Liver (tissue), 10 donors: ENCODE measurements at places on chromosomes 5 and 9.

- H3K4me1 ChIP-seq, result no peaks in the 10 kb centered on the region
- no peaks in the 10 kb centered on the region for H3K27me3 ChIP-seq
- peaks cover 45% of the 10 kb centered on the region for H3K36me3 ChIP-seq
- no peak overlapping the region for H3K27ac ChIP-seq
These were observed 22.0 kb downstream of the NUP188 start for GRCh38 chr9:128969491-128969890.

DNA sequence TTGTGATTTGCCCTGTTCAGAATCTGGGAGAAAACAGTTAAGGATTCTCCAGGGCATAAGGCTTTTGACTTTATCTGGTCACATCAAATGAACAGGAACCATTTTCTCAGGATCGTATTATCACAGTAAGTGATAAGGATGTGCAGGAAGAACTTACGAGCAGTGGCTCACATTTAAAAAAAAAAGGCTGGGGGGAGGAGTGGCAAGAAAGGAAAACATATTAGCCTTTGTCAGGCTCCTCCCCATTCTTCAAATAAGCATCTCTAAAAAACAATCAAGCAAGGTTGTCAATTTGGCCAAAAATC lies 234.3 kb upstream of the TMEM161B start:
- H3K27me3 ChIP-seq, result no peaks in the 10 kb centered on the region
- no peak overlapping the region for H3K27ac ChIP-seq

GRCh38 chr9:88007291-88007650 lies 32.9 kb upstream of the CDK20 start:
- H3K4me3 ChIP-seq, result no peak overlapping the region
- H3K36me3 ChIP-seq, result no peaks in the 10 kb centered on the region
- no peaks in the 10 kb centered on the region for H3K27me3 ChIP-seq
- H3K4me1 ChIP-seq, result no peaks in the 10 kb centered on the region
- no peak for DNase-seq

GRCh38 chr5:67672636-67673035 lies 476.0 kb upstream of the CD180 start:
- H3K4me1 ChIP-seq, result no peaks in the 10 kb centered on the region
- no peak overlapping the region for H3K27ac ChIP-seq
- H3K27me3 ChIP-seq, result no peaks in the 10 kb centered on the region
- DNase-seq, result no peak
- H3K36me3 ChIP-seq, result no peaks in the 10 kb centered on the region

- H3K4me1 ChIP-seq, result no peaks in the 10 kb centered on the region
- DNase-seq, result no peak
- no peak overlapping the region for H3K4me3 ChIP-seq
- H3K27ac ChIP-seq, result no peak overlapping the region
- no peaks in the 10 kb centered on the region for H3K36me3 ChIP-seq
These were observed 188.9 kb downstream of the SLIT3 start for GRCh38 chr5:169112016-169112415.

- H3K36me3 ChIP-seq, result no peaks in the 10 kb centered on the region
- H3K4me1 ChIP-seq, result no peaks in the 10 kb centered on the region
- no peak overlapping the region for H3K27ac ChIP-seq
- H3K4me3 ChIP-seq, result no peak overlapping the region
- no peaks in the 10 kb centered on the region for H3K27me3 ChIP-seq
These were observed 194.1 kb upstream of the PTPRD start for GRCh38 chr9:10806868-10807267.

GRCh38 chr5:138352722-138353559 lies 456 bp downstream of the KDM3B start:
- H3K36me3 ChIP-seq, result no peaks in the 10 kb centered on the region
- peak overlapping the region; percentile 87 for H3K4me3 ChIP-seq
- peak overlapping the region; percentile 89 for H3K27ac ChIP-seq
- peak; percentile 71 for DNase-seq

DNA sequence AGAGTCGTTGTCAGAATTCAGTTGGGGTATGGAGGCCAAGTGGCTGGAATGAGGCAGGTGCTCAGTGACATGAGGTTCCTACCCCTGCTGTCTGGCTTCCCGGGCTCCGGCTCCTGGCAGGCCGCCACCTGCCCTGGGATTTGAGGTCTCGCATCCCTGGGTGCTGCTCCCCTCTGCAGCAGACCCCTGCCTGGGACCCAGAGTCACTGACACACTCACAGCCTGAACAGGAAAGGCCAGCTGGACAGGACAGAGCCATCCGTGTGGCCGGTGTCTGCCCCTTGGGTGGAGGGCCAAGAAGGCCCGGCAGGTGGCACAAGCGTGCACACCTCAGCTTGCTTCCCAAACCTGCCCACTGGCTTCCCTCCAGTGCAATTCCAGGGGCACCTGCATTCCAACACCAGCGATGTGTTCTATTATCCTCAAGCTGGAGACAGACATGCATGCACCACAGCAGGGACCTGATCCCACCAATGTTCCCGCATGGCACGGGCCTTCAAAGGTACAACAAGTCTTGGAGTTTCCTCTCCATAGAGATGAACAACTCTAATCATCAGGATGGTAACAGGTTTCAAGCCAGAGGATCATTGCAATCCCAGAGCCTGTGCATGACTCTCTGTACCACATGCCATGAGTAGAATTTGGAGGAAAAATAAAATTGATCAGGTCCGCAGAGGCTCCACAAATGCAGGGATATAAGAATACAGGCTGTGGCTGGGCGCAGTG lies 45.6 kb upstream of the RNF130 start:
- H3K27me3 ChIP-seq, result no peaks in the 10 kb centered on the region
- H3K4me1 ChIP-seq, result no peaks in the 10 kb centered on the region
- DNase-seq, result no peak
- H3K36me3 ChIP-seq, result no peaks in the 10 kb centered on the region
- no peak overlapping the region for H3K27ac ChIP-seq

- no peak for DNase-seq
- H3K36me3 ChIP-seq, result no peaks in the 10 kb centered on the region
These were observed 26.9 kb upstream of the SH3TC2 start for GRCh38 chr5:149089796-149090195.

GRCh38 chr9:99362321-99362720 lies 140.2 kb downstream of the SEC61B start:
- no peak for DNase-seq
- H3K27me3 ChIP-seq, result no peaks in the 10 kb centered on the region
- H3K4me1 ChIP-seq, result peaks cover 13% of the 10 kb centered on the region
- H3K36me3 ChIP-seq, result no peaks in the 10 kb centered on the region

DNA sequence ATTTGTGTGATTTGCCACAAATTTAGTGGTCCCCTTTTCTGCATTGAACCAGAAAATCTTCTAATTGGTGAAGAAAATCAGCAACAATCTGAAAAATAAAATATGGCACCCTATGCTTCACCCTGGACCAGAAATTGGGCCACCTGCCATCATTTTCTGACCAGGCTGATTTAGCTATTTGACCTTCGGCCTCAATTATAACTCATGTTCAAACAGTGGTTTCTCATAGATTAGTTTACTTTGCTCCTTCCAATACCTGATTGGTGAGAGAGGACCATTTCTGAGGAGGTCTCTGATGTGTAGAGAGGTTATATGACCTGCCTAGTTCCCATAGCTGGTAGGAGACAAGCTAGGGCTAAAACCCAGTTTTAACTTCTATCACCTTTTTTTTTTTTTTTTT lies 59.0 kb downstream of the PTTG1 start:
- H3K4me1 ChIP-seq, result no peaks in the 10 kb centered on the region
- H3K27ac ChIP-seq, result no peak overlapping the region
- no peaks in the 10 kb centered on the region for H3K36me3 ChIP-seq
- H3K27me3 ChIP-seq, result no peaks in the 10 kb centered on the region
- DNase-seq, result no peak

- H3K27me3 ChIP-seq, result no peaks in the 10 kb centered on the region
- H3K27ac ChIP-seq, result no peak overlapping the region
- no peaks in the 10 kb centered on the region for H3K36me3 ChIP-seq
- DNase-seq, result no peak
These were observed 144.5 kb upstream of the SEMA6A start for GRCh38 chr5:116719106-116719505.

- no peaks in the 10 kb centered on the region for H3K4me1 ChIP-seq
- no peak overlapping the region for H3K4me3 ChIP-seq
- no peaks in the 10 kb centered on the region for H3K36me3 ChIP-seq
- DNase-seq, result no peak
- no peak overlapping the region for H3K27ac ChIP-seq
- no peaks in the 10 kb centered on the region for H3K27me3 ChIP-seq
These were observed 90.9 kb downstream of the COL5A1 start for GRCh38 chr9:134732392-134733110.

DNA sequence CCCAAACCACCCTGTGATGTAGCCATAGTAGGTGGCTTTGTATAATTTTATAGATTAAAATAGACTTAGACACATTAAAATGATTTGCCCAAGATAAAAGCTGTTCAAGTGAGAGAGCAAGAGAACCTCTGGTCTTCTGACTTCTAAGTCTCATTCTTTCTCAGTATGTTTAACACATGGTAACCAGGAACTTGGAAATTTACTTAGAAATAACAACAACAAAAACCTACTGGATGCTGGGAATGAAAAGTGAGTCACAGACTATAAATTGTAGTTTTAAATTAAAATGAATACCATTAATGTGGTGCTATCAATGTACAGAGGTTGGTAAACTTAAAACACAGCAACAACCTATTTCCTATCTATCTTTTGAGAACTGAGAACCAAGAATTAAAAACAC lies 30.4 kb downstream of the HMGCR start:
- no peaks in the 10 kb centered on the region for H3K27me3 ChIP-seq
- no peaks in the 10 kb centered on the region for H3K36me3 ChIP-seq
- H3K4me3 ChIP-seq, result no peak overlapping the region
- H3K27ac ChIP-seq, result no peak overlapping the region

- H3K4me3 ChIP-seq, result no peak overlapping the region
- no peaks in the 10 kb centered on the region for H3K27me3 ChIP-seq
- no peak overlapping the region for H3K27ac ChIP-seq
- no peaks in the 10 kb centered on the region for H3K4me1 ChIP-seq
- no peak for DNase-seq
These were observed 11.0 kb downstream of the ASTN2 start for GRCh38 chr9:117403848-117404247.

- no peaks in the 10 kb centered on the region for H3K27me3 ChIP-seq
- H3K4me1 ChIP-seq, result no peaks in the 10 kb centered on the region
- H3K27ac ChIP-seq, result no peak overlapping the region
- no peak overlapping the region for H3K4me3 ChIP-seq
These were observed 132.7 kb downstream of the COL23A1 start for GRCh38 chr5:178457471-178457870.

- no peak for DNase-seq
- H3K4me3 ChIP-seq, result no peak overlapping the region
- H3K27ac ChIP-seq, result no peak overlapping the region
- H3K27me3 ChIP-seq, result no peaks in the 10 kb centered on the region
- no peaks in the 10 kb centered on the region for H3K4me1 ChIP-seq
- H3K36me3 ChIP-seq, result no peaks in the 10 kb centered on the region
These were observed 84.4 kb downstream of the ADRB2 start for GRCh38 chr5:148910686-148911361.

DNA sequence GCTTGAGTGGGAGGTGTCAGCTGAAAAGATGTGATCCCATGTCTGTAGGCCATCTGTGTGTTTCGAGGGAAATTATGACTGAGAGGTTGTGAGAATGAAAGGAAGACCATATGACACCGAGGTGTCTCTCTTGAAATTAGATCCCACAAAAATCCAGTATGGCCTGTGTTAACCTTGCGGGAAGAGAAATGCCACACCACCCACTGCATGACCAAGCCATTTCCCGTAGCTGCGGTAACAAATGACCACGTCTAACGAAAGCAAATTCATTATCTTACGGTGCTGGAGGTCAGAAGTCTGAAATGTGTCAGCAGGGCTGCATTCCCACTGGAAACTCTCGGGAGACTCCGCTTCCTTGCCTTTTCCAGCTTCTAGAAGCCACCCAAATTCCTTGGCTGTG lies 11.6 kb downstream of the C9orf57 start:
- no peaks in the 10 kb centered on the region for H3K27me3 ChIP-seq
- H3K4me3 ChIP-seq, result no peak overlapping the region
- DNase-seq, result no peak
- no peaks in the 10 kb centered on the region for H3K4me1 ChIP-seq
- no peaks in the 10 kb centered on the region for H3K36me3 ChIP-seq

DNA sequence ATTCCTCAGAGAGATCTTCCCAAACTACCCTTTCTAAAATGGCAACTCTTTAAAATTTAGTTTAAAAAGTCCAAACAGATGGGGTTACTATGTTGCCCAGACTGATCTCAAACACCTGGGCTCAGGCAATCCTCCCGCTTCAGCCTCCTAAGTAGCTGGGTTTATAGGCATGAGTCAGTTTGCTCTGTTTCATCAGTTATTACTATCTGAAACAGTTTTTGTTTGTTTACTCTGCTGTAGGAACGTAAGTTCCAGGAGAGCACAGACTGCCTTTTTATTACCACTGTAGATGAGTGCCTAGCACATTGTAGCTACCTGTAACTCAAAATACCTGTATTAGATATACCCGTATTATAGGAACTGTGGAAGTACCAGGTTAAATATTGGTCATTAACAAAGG lies 89.4 kb downstream of the UHRF2 start:
- no peak for DNase-seq
- peaks cover 22% of the 10 kb centered on the region for H3K36me3 ChIP-seq
- no peak overlapping the region for H3K27ac ChIP-seq
- H3K4me1 ChIP-seq, result no peaks in the 10 kb centered on the region

DNA sequence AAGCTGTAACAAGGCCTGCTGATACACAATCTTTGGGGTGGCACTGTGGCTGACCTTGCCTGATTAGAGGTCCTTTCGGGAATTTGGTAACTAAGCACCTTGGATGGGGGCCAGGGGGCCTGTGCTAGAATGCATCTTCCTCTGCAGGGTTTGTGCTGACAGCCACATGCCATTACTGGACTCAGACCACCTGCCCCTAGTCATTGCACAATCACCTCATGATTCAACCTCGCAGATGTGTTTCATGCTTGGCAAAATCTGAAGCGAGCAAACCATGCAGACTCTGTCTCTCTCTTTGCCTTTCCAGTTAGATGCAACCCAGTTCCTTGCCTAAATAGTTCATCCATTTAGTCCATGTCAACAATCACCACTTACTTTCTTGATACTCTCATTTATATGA lies 96.5 kb upstream of the ERCC6L2 start:
- H3K27me3 ChIP-seq, result no peaks in the 10 kb centered on the region
- no peak overlapping the region for H3K4me3 ChIP-seq
- DNase-seq, result no peak
- no peaks in the 10 kb centered on the region for H3K4me1 ChIP-seq
- no peaks in the 10 kb centered on the region for H3K36me3 ChIP-seq

DNA sequence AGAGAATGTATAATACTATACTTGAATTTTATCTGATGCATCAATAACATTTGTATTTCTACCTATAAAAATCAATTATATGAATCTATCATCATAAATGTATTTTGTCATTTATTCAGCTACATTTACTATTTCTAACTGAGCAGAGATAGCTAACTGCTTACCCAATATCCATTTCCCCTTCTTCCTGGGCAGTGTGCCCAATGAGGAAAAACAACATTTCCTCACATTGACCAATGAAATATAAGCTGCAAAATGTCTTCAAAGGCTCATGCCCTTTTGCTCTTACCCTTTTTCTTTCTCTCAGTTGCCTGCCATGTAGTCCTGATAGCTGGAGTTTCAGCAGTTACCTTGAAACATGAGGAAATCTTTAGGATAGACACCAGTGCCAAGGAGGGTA lies 385.8 kb upstream of the PCSK5 start:
- DNase-seq, result no peak
- no peak overlapping the region for H3K4me3 ChIP-seq

- H3K36me3 ChIP-seq, result no peaks in the 10 kb centered on the region
- no peak overlapping the region for H3K27ac ChIP-seq
- H3K4me3 ChIP-seq, result no peak overlapping the region
- DNase-seq, result no peak
- H3K27me3 ChIP-seq, result no peaks in the 10 kb centered on the region
These were observed 71.8 kb downstream of the ZNF618 start for GRCh38 chr9:113947941-113948340.
